ENCODE measurements at places on chromosomes 11 and 22.
A peak's percentile ranks its signal among the peaks of the same experiment; 100 is the strongest.

- no peak for DNase-seq
Observed at GRCh38 chr11:127454856-127455255, 454.3 kb upstream of the KIRREL3 start.

GRCh38 chr11:69531071-69531716 is 49.7 kb downstream of the LINC01488 start:
- DNase-seq, result no peak

- DNase-seq, result peak; percentile 33
Observed at GRCh38 chr11:9001736-9002135, 2.1 kb downstream of the NRIP3 start.

DNA sequence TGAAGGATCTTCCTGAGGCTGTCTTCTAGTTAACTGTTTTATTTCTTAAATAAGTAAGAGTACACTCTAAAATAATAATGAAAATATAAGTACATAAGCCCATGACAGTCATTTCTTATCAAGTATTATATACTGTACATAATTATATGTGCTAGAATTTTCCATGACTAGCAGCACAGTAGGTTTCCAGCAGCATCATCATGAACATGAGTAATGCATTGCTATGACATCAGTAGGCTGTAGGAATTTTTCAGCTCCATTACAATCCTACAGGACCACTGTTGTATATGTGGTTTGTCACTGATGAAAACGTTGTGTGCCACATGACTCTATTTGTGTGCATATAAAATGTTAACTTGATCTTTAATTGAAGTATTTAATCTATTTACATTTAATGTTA is 22.0 kb downstream of the ZNF202 start:
- DNase-seq, result no peak

- no peak for DNase-seq
Observed at GRCh38 chr11:84297570-84297969, 1011.4 kb upstream of the CCDC90B start.

GRCh38 chr11:78177216-78177615 is 11.2 kb downstream of the KCTD21 start:
- DNase-seq, result no peak

- DNase-seq, result no peak
Observed at GRCh38 chr11:94272738-94273313, 31.6 kb upstream of the IZUMO1R start.

- no peak for DNase-seq
Observed at GRCh38 chr11:3645552-3645951, 624 bp downstream of the ART1 start.

- peak; percentile 7 for DNase-seq
Observed at GRCh38 chr11:113994077-113994954, 19.4 kb downstream of the HTR3A start.

DNA sequence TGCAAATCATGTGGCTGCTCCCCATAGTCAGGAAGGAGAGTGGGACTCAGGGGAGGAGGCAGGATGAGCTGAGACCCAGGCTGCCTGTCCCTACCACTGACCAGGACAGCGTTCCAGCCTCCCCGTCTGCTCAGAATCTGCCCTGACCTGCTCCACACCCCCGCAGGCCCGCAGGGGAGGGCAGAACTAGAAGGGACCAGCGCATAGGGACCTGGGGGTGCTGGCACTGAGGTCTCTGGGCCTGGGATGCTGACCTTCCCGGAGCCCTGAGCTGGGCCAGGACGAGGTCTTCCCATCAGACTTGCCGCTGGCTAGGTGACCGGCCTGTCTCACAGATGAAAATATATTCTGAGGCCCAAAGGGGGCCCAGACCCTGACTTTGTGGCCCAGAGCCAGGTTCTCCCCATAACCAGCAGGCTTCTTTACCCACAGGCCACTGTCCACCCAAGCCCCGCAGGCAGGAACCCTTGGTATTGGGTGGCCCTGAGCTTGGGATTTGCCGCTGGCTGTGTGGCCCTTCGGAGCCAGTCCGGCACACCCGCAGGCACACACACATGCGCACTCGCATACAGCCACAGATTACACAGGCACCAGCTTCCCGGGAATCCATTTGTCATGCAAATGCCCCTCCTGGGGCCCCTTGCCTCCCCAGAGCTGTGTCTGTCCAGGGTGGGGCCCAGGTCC is 13.8 kb upstream of the PIM3 start:
- no peak for DNase-seq

- DNase-seq, result no peak
Observed at GRCh38 chr11:66190786-66191185, 77.7 kb upstream of the RAB1B start.

GRCh38 chr11:62898027-62898426 is 17.3 kb downstream of the SLC3A2 start:
- DNase-seq, result no peak

- DNase-seq, result peak; percentile 71
Observed at GRCh38 chr22:37095113-37095512, 14.4 kb downstream of the TMPRSS6 start.

DNA sequence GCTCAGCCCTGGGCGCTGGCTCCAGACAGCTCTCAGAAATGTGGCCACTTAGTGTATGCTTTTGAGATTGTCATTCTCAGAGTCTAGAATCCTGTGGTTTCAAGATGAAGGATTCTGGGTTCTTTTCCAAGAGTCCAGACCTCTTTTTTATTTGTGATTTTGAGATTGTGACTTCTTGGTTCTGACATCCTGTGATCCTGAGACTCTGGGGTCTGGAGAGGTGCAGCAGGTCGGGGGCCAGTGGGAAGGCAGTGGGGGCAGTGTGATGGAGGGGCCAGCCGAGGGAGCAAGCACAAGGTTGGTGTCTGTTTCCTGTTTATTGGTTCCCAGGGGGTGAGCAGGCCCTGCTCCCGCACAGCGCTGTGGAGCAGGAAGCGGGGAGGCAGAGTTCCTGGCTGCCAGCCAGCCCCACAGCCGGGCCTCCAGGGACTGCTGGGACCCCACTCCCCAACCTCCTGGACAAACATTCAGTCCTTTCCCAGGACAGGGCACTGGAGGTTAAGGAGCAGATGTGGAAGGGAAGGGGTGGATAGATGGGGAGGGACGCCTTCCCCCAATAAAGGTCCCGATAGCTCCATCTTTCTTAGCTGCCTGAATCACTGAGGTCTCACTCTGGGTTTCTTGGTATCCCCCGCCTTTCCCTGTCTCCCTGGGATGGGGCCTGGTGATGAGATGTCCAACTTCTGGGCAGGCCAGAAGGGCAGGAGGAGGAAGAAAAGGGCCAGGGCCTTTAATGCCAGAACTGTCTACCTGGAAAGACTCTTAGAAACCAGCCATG is 13.7 kb downstream of the ARHGEF17 start:
- no peak for DNase-seq

DNA sequence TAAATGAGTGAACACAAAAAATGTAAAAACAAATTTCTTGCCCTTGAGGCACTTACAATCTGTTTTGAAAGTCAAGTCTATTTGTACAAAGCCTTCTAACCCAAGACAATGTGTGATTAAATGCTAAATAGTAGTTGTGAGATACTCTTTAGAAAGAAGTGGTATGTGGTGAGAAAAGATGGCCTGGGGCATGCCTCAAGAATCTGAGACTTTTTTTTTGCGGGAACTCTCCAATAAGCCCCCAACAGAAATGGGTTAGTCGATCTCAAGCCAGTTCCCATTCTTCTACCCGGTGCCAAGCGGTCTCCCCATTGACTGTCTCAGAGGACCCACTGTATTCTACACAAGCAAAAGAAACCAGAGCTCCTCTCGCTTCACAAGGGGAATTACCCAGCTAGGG is 26.9 kb upstream of the TBCEL start:
- no peak for DNase-seq

DNA sequence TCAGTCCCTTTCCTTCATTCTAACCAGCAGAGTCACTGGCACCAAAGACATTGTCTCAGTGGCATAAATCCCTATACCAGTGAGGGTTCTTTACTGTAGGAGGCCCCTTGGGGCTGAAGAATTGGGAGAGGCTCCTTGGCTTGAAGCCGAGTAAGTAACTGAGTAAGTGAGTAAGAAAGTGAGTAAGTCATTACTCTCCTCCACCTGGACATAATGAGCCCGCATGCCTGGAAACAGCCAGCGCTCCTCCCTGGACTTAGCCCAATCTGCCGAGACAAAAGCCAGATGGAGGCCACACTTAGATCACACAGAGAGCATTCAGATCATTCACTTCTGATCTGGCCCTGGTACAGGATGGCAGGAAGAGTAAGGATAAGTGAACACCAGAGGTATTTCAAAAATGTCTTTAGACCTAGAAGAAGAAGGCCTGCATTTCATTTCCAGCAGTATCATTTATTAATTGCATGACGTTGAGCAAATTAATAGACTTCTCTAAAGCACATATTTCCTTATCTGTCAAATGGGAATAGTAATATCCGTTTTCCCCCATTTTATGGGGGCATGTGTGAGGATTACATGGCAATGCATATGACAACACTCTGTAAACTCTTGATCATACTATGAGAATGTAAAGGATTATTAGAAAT is 8.2 kb upstream of the MICAL3 start:
- DNase-seq, result no peak

GRCh38 chr11:70872955-70873735 is 379.2 kb downstream of the SHANK2 start:
- no peak for DNase-seq

- no peak for DNase-seq
Observed at GRCh38 chr11:100793525-100793924, 106.4 kb downstream of the ARHGAP42 start.

DNA sequence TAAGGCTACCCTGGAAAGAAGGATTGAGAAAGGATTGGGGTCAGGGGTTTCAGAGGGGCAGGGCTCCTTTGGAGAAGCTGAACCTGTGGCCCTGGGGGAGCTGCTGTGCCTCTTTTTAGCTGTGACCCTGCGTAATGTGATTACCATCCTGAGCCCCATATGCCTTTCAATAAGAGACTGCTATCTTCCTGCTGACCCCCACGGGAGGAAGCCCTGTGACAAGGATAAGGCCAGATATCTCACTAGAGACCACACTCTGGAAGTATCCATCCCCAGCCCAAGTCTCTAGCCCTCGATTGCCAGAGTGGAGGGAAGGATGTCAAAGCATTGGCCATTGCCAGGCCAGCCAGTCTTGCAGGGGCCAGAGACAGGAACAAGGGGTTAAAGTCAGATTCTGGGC is 4.8 kb upstream of the SLC39A13 start:
- no peak for DNase-seq

DNA sequence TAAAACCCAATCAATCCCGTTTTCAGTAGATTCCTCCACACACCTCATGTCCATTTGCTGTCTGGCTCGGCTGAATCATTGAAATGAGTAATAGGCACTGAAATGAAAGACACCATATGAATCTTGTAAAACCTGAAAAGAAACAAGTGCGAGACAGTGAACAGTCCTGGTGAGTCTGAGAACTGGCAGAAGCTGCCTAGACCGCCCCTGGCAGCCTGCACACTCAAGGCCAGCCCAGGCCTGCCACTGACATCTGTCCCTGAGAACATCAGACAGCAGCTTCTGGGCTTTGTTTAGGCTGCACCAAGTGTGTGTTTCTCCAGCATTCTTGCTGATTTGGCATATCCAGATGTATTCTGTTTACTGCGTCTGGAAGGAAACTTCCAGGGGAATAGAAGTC is 44.8 kb downstream of the ENDOD1 start:
- no peak for DNase-seq

- DNase-seq, result no peak
Observed at GRCh38 chr11:18132341-18132740, at the start of gene MRGPRX3. Gene MRGPRX3, plus strand, starts transcription at chr11:18132571. Its CDS starts 4,632 bp downstream, at chr11:18137203.

DNA sequence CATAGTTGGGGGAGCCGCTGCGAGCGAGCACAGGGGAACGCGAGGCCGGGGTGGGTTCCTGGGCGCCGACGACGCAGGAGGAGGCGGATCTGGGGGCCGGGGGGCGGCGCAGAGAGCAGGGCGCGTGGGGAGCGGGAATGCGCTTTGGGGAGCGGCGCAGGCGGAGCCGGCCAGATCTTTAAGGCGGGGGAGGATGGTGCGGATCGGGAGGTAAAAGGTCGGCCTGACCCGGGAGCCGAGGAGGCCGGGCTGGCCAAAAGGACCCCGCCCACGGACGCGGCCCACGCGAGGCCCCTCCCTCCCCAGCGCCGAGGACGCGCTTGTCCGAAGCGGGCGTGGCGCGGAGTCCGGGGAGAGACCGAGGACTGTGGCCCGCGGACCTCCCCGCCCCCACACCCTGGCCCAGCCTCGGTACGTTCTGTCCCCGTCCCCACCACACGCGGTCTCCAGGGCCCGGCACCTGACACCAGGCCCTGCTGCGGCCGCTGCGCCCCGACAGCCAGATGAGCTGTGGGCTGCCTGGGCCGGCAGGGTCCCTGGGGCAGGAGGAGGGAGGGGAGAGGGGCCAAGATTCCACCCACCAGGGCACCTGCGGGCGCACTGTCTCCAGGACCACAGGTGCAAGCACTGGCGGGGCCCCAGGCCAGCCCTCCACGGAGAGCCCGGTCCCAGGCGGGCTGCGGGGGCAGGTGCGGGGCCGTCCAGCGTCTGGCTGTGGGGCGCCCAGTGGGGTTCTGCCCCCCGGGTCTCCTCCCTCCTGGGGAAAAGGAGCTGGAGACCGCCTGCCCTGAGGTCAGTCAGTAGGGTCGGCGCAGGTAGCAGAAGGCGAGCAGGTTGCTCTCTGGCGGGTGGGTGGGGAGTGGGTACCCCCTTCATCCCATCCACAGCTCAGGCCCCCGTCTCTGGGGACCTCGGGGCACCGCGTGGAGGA is 10.9 kb downstream of the PIM3 start:
- DNase-seq, result peak; percentile 77

DNA sequence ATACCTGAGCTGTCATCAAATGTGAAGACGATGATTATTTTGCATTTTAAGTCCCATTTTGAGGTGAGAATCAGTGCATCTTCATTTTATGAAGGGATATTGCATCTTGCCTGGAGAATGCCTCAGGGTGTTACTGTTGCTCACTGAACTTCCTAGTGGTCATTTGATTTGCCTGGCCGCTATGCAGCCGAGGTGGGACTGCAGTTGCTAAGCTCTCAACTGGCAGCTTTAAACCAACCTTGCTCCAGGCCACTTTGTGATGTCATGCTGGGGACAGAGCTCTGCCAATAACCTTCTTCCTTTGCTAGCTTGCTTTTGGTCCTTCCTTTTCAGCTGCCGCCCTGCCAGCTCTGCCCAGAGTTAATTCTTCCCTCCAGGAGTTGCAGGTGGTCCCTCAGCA is 409.4 kb upstream of the B3GAT1 start:
- no peak for DNase-seq

GRCh38 chr11:2089536-2090165 is 49.5 kb downstream of the IGF2 start:
- peak; percentile 50 for DNase-seq

GRCh38 chr11:82676483-82677094 is 57.1 kb downstream of the FAM181B start:
- no peak for DNase-seq

DNA sequence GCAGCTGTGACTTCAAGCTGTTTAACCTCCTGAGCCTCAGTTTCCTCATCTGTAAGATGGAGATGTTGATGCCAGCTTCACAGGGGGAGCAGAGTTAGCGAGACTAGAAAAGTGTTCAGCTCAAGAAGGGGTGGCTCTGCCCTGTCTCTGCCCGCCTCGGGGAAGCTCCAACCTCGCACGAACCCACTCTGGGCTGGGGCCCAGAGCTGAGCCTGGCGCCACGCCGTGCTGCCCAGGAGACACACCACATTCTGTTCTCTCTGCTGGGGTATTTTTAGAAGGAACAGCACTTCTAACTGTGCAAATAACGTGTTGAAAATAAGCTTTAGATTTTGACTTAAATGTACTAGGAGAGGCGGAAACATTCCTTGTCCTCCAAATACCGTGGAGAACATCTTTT is 74.1 kb downstream of the PHF21B start:
- DNase-seq, result no peak

Data from activated T-cell treated with anti-CD3 and anti-CD28 coated beads for 48 hours (primary cell).